ENCODE measurements at places on chromosomes 7 and 10. TPM values are rescaled to one million over a fixed set of nuclear protein-coding genes. Genes with fewer than 3 reads are reported as not detected.

- H3K4me3 ChIP-seq = no peak overlapping the region
- H3K36me3 ChIP-seq = no peaks in the 10 kb centered on the region
- peaks cover 10% of the 10 kb centered on the region for H3K27me3 ChIP-seq
- no peaks in the 10 kb centered on the region for H3K4me1 ChIP-seq
- no peak overlapping the region for H3K27ac ChIP-seq
These were observed 18.0 kb downstream of the ADAP1 start for GRCh38 chr7:936386-937054.

DNA sequence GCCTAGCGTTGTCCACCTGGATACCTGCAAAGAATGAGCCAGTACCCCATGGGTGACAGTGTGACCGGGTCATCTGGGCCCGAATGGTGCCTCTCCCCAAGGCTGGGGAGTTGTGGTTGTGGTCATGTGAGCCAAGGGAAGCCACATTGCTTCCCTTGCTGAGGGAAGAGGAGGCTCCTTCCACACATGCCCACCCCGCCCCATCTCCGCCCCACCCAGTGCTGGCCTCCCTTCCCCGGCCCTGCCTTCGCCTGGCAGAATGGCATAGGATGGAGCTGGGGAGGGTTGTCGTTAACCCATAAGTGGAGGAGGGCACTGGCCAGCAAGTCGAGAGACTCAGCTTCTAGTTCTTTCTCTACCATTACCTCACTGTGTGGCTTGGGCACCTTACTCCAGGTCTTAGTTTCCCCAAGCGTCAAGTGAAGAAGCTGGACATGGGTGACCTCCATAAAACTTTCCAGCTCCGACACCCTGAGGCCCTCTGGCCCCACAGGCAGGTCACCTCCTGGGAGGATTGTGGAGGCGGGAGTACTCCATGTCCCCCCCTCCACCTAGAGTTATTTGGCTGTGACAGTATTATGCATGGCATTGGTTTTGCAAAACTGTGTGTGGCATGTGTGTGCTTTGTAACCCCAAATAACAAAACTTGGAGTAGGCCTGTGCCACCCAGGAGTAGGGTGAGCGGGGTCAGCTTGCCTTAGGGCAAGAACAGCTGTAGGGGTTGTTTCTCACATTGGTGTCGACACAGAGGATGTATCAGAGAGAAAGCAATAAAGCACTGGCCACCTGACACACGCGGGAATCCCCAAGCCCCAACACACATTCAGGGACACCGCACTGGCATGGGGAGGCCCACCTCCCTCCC, 90.5 kb upstream of the MACROH2A2 start:
- H3K4me3 ChIP-seq = no peak overlapping the region
- H3K27ac ChIP-seq = no peak overlapping the region
- DNase-seq = no peak
- H3K27me3 ChIP-seq = no peaks in the 10 kb centered on the region

GRCh38 chr7:143390104-143390772, 9.1 kb downstream of the ZYX start:
- H3K27ac ChIP-seq = no peak overlapping the region
- H3K4me3 ChIP-seq = no peak overlapping the region
- peaks cover 27% of the 10 kb centered on the region for H3K36me3 ChIP-seq

DNA sequence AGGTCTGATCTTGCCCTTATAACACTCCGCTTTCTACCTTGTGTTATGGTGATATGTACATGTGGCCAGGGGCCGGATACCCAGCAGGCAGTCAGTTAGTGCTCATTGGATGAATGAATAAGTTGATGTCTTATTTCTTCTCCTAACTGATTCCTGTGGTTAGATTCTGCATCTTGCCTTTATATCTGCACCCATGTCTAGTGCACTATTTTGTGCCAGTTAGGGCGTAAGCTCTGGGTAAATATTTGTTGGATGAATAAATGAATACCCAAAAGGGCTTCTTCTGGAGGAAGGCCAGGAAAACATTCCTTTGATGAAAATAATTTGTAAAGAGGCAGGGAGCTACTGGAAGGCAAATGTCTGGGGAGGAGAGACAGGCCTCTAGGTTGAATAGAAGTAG, 148.2 kb downstream of the CHN2 start:
- DNase-seq = no peak
- peaks cover 12% of the 10 kb centered on the region for H3K27me3 ChIP-seq
- no peaks in the 10 kb centered on the region for H3K36me3 ChIP-seq
- H3K4me1 ChIP-seq = peaks cover 12% of the 10 kb centered on the region

GRCh38 chr10:13716081-13717071, 129.6 kb downstream of the PRPF18 start:
- no peak overlapping the region for H3K27ac ChIP-seq
- H3K27me3 ChIP-seq = no peaks in the 10 kb centered on the region
- H3K4me1 ChIP-seq = no peaks in the 10 kb centered on the region
- no peaks in the 10 kb centered on the region for H3K36me3 ChIP-seq
- no peak overlapping the region for H3K4me3 ChIP-seq
- peak; percentile 76 for DNase-seq

GRCh38 chr10:16953270-16953669, 136.0 kb upstream of the RSU1 start:
- no peaks in the 10 kb centered on the region for H3K36me3 ChIP-seq
- H3K27me3 ChIP-seq = no peaks in the 10 kb centered on the region
- H3K27ac ChIP-seq = no peak overlapping the region
- no peak overlapping the region for H3K4me3 ChIP-seq
- H3K4me1 ChIP-seq = peaks cover 17% of the 10 kb centered on the region

- H3K4me3 ChIP-seq = no peak overlapping the region
- no peaks in the 10 kb centered on the region for H3K4me1 ChIP-seq
- no peaks in the 10 kb centered on the region for H3K27me3 ChIP-seq
- peak; percentile 72 for DNase-seq
- no peak overlapping the region for H3K27ac ChIP-seq
These were observed 179.5 kb downstream of the DPP6 start for GRCh38 chr7:154231732-154232131.

- no peak overlapping the region for H3K27ac ChIP-seq
- no peak for DNase-seq
- H3K4me1 ChIP-seq = no peaks in the 10 kb centered on the region
- no peak overlapping the region for H3K4me3 ChIP-seq
These were observed 1204.1 kb upstream of the AUTS2 start for GRCh38 chr7:68394131-68394530.

DNA sequence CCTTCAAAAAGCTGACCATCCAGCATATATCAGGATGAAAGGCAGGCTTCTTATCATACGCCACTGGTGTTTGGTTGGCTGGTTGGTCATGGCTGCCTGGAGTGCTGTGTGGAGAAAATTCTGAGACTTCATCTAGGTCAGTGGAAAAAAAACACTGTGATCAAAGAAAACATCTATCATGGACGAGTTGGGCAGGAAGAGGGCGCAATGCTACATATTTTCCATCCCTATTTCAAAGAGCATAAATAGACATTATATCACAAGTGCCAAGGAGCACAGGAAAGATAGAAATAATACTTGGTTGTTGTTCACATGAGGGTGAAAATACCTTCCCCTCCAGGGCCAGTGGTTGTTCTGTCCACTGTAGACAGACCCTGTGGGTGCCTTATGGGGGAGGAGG, 128.4 kb upstream of the PLPP4 start:
- no peaks in the 10 kb centered on the region for H3K36me3 ChIP-seq
- H3K27me3 ChIP-seq = no peaks in the 10 kb centered on the region
- H3K4me3 ChIP-seq = no peak overlapping the region
- H3K4me1 ChIP-seq = no peaks in the 10 kb centered on the region

- no peak overlapping the region for H3K27ac ChIP-seq
- H3K4me3 ChIP-seq = peak overlapping the region; percentile 58
These were observed 855 bp upstream of the PALD1 start for GRCh38 chr10:70477661-70478162.

- H3K4me1 ChIP-seq = no peaks in the 10 kb centered on the region
- H3K27ac ChIP-seq = no peak overlapping the region
- H3K4me3 ChIP-seq = no peak overlapping the region
- H3K36me3 ChIP-seq = peaks cover 77% of the 10 kb centered on the region
These were observed 7.3 kb downstream of the TBRG4 start for GRCh38 chr7:45103958-45104843.

- no peak overlapping the region for H3K4me3 ChIP-seq
- H3K27me3 ChIP-seq = no peaks in the 10 kb centered on the region
- H3K27ac ChIP-seq = no peak overlapping the region
- no peaks in the 10 kb centered on the region for H3K36me3 ChIP-seq
- no peak for DNase-seq
These were observed 48.2 kb downstream of the GOT1 start for GRCh38 chr10:99382176-99382575.

- no peaks in the 10 kb centered on the region for H3K27me3 ChIP-seq
- H3K27ac ChIP-seq = no peak overlapping the region
- H3K4me1 ChIP-seq = peaks cover 28% of the 10 kb centered on the region
- H3K36me3 ChIP-seq = no peaks in the 10 kb centered on the region
- DNase-seq = peak; percentile 77
These were observed 117.7 kb downstream of the CCNY start for GRCh38 chr10:35453855-35454532.

- no peak for DNase-seq
- no peaks in the 10 kb centered on the region for H3K4me1 ChIP-seq
- no peak overlapping the region for H3K4me3 ChIP-seq
- H3K36me3 ChIP-seq = no peaks in the 10 kb centered on the region
- H3K27me3 ChIP-seq = no peaks in the 10 kb centered on the region
These were observed 1111.3 kb downstream of the TYW1 start for GRCh38 chr7:68107968-68108367.

GRCh38 chr7:118369987-118370386, 145.5 kb downstream of the ANKRD7 start:
- no peak for DNase-seq
- no peaks in the 10 kb centered on the region for H3K4me1 ChIP-seq
- no peaks in the 10 kb centered on the region for H3K27me3 ChIP-seq
- H3K36me3 ChIP-seq = no peaks in the 10 kb centered on the region
- H3K4me3 ChIP-seq = no peak overlapping the region
- H3K27ac ChIP-seq = no peak overlapping the region

- no peaks in the 10 kb centered on the region for H3K27me3 ChIP-seq
- H3K27ac ChIP-seq = no peak overlapping the region
- H3K4me3 ChIP-seq = no peak overlapping the region
- DNase-seq = no peak
- H3K36me3 ChIP-seq = no peaks in the 10 kb centered on the region
These were observed 1017.5 kb downstream of the SORCS1 start for GRCh38 chr10:106147021-106147420.

GRCh38 chr10:35396560-35397434, 60.5 kb downstream of the CCNY start:
- no peak overlapping the region for H3K27ac ChIP-seq
- DNase-seq = no peak
- H3K4me1 ChIP-seq = peaks cover 43% of the 10 kb centered on the region
- no peaks in the 10 kb centered on the region for H3K27me3 ChIP-seq

- H3K36me3 ChIP-seq = no peaks in the 10 kb centered on the region
- no peaks in the 10 kb centered on the region for H3K27me3 ChIP-seq
These were observed 89.5 kb upstream of the PIK3CG start for GRCh38 chr7:106775552-106775936.

DNA sequence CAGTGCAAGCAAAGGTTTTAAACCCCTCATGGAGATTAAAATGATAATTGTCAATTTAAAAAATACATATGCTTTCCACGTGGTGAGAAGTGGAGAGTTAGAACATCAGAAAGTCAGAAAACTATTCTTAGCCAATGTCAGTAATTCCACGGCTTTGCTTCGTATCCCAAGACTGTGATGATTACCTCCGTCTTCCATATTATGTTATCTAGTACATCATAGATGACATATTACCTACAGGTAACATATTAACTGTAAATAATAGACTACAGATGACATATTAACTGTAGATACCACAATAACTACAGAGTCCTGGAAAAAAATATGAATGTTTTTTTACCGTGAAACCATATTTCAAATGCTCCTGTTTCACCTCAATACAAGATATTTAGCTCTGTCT, 579.4 kb upstream of the PFKP start:
- H3K27me3 ChIP-seq = no peaks in the 10 kb centered on the region
- DNase-seq = no peak
- H3K4me1 ChIP-seq = no peaks in the 10 kb centered on the region

DNA sequence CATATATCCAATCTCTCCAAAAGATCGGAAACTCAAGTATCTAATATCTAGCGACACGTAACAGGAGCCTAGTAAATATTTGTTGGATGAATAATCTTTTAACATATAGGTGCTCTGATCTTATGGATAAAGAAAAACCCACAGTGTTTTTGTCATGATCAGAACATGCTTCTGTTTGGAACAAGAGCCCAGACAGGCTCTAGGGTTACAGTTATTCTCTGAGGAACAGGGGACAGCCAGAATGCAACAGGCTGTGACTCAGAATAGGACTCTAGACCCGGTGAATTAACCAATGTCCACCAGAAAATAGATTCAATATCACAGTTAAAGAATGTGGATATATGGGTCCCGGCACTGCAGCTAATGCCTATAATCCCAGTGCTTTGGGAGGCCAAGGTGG, 296.1 kb upstream of the FZD8 start:
- no peak overlapping the region for H3K4me3 ChIP-seq
- H3K27ac ChIP-seq = no peak overlapping the region
- no peaks in the 10 kb centered on the region for H3K36me3 ChIP-seq
- no peaks in the 10 kb centered on the region for H3K27me3 ChIP-seq
- DNase-seq = no peak

The ASB4 gene
- not detected for total RNA-seq

The GPR85 gene
- total RNA-seq = 0.32 TPM

The WDR86 gene
- total RNA-seq = 71.8 TPM

The CPXM2 gene
- total RNA-seq = 1.2 TPM

Measured in cardiac muscle cell (in vitro differentiated cells and primary cell).